RCC 7860 (cell line): ENCODE measurements at places on chromosomes 16 and 17.

GRCh38 chr16:84763629-84764028 lies 56.2 kb upstream of the CRISPLD2 start:
- DNase-seq = no peak

DNA sequence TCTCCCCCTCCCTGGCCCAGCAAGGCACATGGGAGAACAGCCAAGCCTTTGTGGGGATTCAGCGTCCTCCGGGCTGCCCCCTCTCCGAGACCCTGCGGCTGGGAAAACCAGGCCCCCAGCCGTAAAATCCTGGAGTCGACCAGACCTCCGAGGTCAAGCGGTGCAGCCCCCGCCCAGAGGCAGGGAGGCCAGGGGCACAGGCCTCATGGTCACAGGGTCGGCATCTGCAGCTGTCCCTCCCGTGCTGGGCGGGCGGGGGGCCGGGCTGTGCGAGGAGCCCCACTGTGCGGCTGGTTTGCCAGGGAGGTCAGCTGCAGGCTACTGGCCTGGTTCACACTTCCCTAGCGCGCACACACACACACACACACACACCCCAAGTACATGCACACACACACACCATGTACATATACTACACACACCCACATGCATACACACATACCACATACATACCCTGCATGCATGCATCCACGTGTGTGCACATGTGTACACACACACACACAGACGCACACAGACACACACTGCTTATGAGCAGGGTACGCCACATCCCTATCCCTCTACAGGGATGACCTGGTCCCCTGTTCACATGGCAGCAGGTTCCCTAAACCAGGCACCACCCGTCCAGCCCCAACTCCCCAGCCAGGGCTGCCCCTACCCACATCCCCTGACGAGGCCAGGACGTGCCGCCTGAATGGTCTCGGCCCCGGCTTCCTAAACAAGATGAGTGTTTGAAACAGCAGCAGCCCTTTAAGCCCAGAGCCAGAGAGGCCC lies 108.9 kb upstream of the CIBAR2 start:
- DNase-seq = no peak

- no peak for DNase-seq
These were observed 7.3 kb downstream of the GJD3 start for GRCh38 chr17:40356990-40357881.

DNA sequence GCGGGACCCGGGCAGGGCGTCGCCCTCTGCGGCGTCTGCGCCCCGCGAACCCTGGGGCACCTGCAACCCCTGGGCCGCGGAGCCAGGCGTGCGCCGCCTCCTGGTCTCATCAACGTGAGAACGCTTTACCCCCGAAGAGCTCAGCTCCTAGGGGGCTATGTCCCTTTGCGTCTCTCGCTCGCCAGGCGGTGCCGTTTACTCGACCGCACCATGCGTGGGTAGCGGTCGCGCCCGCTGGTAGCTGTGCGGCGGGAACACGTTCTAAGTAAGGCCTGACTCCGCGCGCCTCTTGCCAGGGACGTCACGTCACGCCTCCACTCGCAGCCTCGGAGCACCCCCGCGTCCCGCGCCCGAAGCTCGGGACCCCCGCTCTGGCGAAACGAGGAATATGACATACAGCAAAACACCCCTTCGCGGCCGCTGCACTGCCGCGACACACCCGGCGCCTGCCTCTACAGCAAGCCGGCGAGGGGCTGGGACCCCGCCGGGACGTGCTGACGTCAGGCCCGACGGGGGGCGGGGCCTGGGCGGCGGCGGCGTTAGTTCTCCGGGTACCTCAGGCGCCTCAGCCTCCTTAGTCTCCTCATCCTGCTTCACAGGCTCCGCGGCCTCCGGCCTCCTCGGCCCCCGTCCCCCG lies at the start of gene RAB11FIP3:
Gene RAB11FIP3, plus strand, starts transcription at position 568 of the 637 bp plus-strand sequence. CDS start 358 bp downstream, outside the sequence.
- peak; percentile 60 for DNase-seq

- no peak for DNase-seq
These were observed 129 bp downstream of the IRX5 start for GRCh38 chr16:54930869-54931119.

DNA sequence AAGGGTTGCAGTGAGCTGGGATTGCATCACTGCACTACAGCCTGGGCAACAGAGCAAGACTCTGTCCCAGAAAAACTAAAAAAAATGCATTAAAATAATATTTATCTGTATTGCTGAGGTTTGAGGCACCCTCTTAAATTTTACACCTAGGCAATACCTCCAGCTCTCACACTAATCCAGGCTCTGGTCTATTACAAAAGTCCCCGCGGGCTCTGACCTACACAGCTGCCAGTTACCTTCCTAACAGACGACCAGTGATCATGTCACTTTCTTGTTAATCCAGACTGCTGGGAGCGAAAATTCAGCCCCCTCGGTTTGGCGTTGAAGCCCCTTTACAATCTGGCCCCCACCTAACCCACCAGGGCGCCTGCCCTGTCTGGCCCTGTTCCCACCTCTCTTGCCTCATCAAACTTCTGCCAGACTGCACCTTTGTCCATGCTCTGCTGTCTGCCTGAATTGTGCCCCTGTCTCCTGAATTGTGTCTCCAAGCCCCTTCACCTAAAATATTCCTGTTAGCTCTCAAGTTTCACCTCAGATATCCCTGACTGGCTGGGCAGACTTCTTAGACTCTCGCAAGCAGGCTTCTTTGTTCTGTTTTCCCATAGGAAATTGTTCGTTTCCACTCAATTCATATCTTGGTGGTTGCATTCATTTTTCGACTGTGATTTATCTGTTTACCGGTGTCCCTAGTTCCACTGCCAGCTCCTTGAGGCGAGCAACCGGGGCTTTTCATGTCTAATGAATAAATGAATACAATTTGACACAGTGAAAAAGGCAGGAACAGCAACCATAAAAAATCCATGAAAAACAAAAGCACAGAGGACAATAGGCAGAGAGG lies 65.9 kb downstream of the PITPNC1 start:
- no peak for DNase-seq

- no peak for DNase-seq
These were observed 46.8 kb downstream of the SOX9 start for GRCh38 chr17:72167593-72167992.

GRCh38 chr17:29190592-29191207 lies 10.5 kb upstream of the MYO18A start:
- DNase-seq = no peak

DNA sequence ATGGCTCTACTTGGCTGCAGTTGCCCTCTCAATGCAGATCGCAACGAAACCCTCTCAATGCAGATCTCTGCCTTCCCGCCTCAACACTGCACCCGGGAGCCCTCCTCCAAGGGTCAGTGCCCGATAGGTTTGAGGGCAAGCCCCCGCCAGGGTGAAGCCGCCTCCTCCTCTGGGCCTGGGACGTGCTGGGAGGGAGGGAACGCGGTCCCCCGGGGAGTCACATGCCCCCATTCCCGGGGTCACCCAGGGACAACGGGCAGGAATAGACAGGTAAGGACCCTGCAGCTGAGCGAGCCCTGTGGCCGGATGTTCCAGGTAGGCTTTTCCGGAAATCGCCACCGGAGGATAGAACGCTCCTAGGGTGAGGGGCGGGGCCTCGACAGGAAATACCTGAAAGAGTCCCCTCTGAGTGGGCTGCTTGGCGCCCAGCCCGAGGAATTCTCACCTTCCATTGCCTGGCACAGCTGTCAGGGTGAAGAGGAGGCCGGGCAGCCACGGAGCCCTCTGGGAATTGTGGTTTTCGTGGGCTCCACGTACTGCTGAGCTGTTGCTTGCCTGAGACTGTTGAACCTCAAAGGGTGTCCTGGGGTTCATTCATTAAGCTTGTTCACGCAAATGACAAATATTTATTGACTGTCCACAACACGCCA lies 12.8 kb downstream of the ZNF174 start:
- no peak for DNase-seq

GRCh38 chr17:45320931-45321461 lies 4.2 kb upstream of the MAP3K14 start:
- peak; percentile 99 for DNase-seq

- no peak for DNase-seq
These were observed 13.2 kb downstream of the USP6 start for GRCh38 chr17:5128905-5129535.
